Stimulated activated CD8-positive, alpha-beta memory T cell treated with anti-CD3 and anti-CD28 coated beads, Interleukin-4, amount 100 ng/mL, for 1 hour (primary cell): ENCODE measurements at places on chromosomes 3 and 15.

DNA sequence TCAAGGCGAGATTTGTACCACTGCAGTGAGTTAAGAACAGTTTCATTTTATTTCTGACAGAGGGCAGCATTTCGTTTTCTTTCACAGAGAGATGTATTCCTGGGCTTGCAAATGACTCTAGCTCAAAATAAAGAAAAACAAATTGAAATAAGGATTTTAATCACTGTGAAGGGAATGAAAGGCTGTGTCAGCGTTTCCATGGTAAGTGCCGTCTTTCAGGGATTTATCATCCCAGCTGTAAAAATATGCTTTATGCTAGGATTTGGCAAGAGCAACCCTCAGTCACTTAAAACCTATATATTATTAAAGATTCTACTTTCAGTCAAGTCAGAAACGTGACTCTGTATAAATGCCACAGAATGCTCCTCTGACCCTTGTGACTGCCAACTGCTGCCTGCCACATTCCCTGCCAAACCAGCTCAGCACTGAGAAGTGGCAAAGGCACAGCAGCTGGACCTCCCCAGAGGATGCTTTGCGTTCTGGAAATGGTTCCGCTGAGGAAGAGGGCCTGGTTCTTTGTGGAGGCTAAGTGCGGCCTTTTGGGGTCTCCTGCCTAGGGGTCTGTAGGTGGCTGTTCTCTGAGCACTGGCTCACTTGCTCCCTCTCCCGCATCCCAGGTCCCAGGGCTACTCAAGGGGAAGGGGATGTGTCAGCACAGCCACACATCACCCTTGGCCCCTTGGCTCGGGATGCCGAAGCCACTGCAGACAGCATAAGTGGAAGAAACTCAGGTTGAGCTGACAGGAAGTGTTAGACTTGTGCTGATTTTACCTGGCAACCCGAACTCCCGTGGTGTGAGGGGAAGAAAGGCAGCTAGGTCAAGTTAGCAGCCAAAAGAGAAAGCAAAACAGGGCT lies 56.6 kb upstream of the POMGNT2 start:
- peak; percentile 9 for DNase-seq

GRCh38 chr15:53625260-53625659 lies 134.2 kb downstream of the WDR72 start:
- DNase-seq: no peak

GRCh38 chr15:88932875-88933330 lies 19.7 kb upstream of the MFGE8 start:
- no peak for DNase-seq

- DNase-seq: no peak
Observed at GRCh38 chr3:196638861-196639482, 522 bp upstream of the NRROS start.

- DNase-seq: peak; percentile 41
Observed at GRCh38 chr3:49276475-49277382, at the start of gene C3orf62. Gene C3orf62, minus strand, starts transcription at chr3:49277232. Its CDS starts 360 bp downstream, at chr3:49276872.

- peak; percentile 54 for DNase-seq
Observed at GRCh38 chr3:16319307-16319706, 54.3 kb downstream of the OXNAD1 start.

DNA sequence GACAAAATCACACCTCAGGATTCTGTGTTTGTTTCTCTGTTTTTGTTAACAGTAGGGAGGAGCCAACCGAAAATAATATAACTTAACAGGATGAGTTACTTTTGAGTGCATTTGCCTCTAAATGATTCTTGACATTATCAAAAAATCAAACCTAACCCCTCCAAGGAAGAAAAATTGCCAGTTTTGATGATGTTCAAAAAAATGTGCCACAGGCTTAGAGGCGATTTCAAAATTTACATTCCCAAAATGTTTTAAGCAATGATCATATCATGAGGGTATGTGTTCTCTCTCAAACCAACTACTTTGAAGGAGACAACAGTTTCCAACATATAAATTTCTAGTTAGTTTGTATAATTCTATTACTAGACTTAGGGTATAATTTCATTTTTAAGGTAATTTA lies 6.7 kb downstream of the VGLL3 start:
- no peak for DNase-seq

- no peak for DNase-seq
Observed at GRCh38 chr3:132964266-132964665, 73.9 kb upstream of the TMEM108 start.
